Activated T-helper 1 cell treated with anti-CD3 and anti-CD28 coated beads, Interleukin-2, amount 50 U/mL, for 16 hours (primary cell): ENCODE measurements at places on chromosomes 7 and 10.

GRCh38 chr7:39613577-39613976 is 9.8 kb upstream of the RALA start:
- DNase-seq: no peak

GRCh38 chr10:72593963-72594362 is 31.9 kb downstream of the MICU1 start:
- no peak for DNase-seq

GRCh38 chr10:52446391-52446790 is 132.3 kb downstream of the DKK1 start:
- DNase-seq: no peak

GRCh38 chr7:81482600-81483186 is 287.2 kb downstream of the HGF start:
- DNase-seq: no peak

- no peak for DNase-seq
Observed at GRCh38 chr10:35316218-35316967, 19.9 kb upstream of the CCNY start.

GRCh38 chr7:149355390-149356048 is 93.5 kb downstream of the ZNF783 start:
- no peak for DNase-seq
